Umbilical cord (tissue), 2 donors: ENCODE measurements at places on chromosomes 3 and 15. TPM values are rescaled to one million over a fixed set of nuclear protein-coding genes. Genes with fewer than 3 reads are reported as not detected.

DNA sequence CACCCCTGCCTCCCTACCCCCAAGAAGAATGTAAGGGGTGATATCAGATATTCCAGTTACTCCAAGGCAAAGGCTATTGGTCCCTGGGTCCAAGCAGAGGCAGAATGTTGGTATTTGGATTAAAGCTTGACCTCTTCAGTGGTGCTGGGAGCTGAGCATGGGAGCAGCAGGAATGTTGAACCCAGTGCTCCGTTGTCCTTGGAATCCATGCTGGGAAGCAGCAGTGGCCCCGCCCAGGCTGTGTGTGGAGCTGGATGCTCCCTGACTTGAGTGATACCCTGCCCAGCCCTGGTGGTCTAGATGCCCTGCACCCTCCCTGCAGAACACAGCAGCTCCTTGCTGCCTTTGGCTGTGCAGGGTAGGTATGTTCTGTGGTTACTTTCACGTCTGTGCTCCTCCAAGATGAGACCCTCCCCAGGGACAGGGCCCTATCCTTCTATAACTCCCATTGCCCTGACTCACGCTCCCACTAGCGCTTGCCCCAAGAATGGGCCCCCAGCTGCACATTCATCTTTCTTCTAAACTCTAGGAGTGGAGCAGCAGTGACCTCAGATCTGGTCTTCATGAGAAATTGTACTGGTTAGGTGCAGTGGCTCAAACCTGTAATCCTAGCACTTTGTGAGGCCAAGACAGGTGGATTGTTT is 35.1 kb downstream of the UMPS start:
- DNase-seq = no peak

DNA sequence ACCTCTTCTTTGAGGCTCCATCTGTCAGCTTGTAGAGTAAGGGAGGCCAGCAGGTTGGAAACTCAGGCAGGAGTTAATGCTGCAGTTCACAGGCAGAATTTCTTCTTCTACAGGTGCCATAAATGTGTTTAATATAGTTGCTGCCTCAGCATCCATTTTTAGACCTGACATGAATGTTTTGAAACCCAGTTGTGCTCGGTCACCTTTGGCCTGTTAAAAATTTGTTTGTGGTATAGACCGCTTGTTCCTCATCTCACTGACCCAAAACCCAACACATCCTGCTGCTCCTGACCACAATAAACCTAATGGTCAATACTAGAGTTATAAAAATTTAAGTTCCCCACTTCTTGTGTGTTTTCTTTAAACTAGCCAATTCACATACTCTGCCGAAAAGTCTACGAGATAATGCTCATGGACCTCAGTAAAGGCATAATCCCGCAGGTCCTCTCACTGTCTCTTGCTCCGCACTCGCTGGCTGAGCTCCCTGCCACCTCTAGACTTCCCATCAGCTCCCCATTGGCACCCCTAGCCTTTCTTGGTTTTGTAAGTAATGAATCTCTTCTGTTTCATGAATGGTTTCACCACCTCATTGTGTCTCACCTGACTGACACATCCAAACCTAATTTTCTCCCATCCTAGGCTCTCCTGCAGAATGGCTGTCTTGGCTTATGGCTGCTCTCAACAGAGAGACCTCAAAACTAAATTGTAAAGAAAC is 138.5 kb upstream of the STRIT1 start:
- no peak for DNase-seq

GRCh38 chr3:55476515-55476914 is 10.6 kb downstream of the WNT5A start:
- DNase-seq = no peak

GRCh38 chr15:77852241-77853007 is 219.7 kb upstream of the LINGO1 start:
- DNase-seq = no peak

- DNase-seq = peak; percentile 48
Measured at GRCh38 chr3:187291512-187292132, at the start of gene MASP1. MASP1 (minus strand) TSS chr3:187291737; CDS start chr3:187291632, 105 bp downstream.

TRPC1 gene
- 58.0 TPM for total RNA-seq
